Transverse colon (tissue), 4 donors: ENCODE measurements at places on chromosomes 3 and 15.

GRCh38 chr3:178771511-178771910, 235.3 kb downstream of the KCNMB2 start:
- no peak overlapping the region for H3K4me3 ChIP-seq
- DNase-seq: no peak
- no peaks in the 10 kb centered on the region for H3K4me1 ChIP-seq
- H3K27ac ChIP-seq: no peak overlapping the region

GRCh38 chr3:181725830-181726229, 14.1 kb downstream of the SOX2 start:
- H3K27me3 ChIP-seq: peaks cover 100% of the 10 kb centered on the region
- H3K27ac ChIP-seq: no peak overlapping the region
- no peaks in the 10 kb centered on the region for H3K36me3 ChIP-seq
- H3K4me1 ChIP-seq: no peaks in the 10 kb centered on the region

- H3K4me3 ChIP-seq: no peak overlapping the region
- H3K27me3 ChIP-seq: no peaks in the 10 kb centered on the region
- no peaks in the 10 kb centered on the region for H3K36me3 ChIP-seq
- DNase-seq: no peak
- no peak overlapping the region for H3K27ac ChIP-seq
Measured at GRCh38 chr3:167481164-167481563, 7.3 kb upstream of the SERPINI2 start.

- no peaks in the 10 kb centered on the region for H3K27me3 ChIP-seq
- no peak overlapping the region for H3K27ac ChIP-seq
- no peak overlapping the region for H3K4me3 ChIP-seq
Measured at GRCh38 chr3:190680691-190681090, 166.8 kb downstream of the IL1RAP start.

- no peak for DNase-seq
- peaks cover 17% of the 10 kb centered on the region for H3K4me1 ChIP-seq
- no peaks in the 10 kb centered on the region for H3K36me3 ChIP-seq
- no peak overlapping the region for H3K27ac ChIP-seq
- no peak overlapping the region for H3K4me3 ChIP-seq
Measured at GRCh38 chr3:136817448-136817847, 1.5 kb upstream of the SLC35G2 start.

DNA sequence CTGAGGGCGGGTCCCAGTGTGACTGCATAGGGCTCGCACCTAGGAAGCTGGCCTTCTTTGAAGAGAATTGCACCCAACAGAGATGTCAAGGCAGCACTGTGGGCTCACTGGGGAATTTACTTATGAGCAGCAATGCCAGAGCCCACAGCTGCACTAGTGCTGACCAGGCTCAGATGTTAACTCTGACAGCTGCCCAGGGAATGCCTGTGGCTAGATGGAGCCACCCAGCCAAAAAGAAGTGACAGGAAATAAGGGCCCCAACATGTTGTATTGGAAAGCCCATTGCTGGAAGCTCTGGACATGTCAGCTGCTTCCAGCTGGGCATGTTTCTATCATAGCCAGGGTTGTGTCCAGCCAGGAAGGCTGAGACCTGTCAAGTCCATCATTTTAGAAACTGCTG, 90.9 kb upstream of the ZNF280D start:
- H3K4me3 ChIP-seq: no peak overlapping the region
- H3K4me1 ChIP-seq: no peaks in the 10 kb centered on the region
- DNase-seq: no peak
- no peaks in the 10 kb centered on the region for H3K36me3 ChIP-seq

DNA sequence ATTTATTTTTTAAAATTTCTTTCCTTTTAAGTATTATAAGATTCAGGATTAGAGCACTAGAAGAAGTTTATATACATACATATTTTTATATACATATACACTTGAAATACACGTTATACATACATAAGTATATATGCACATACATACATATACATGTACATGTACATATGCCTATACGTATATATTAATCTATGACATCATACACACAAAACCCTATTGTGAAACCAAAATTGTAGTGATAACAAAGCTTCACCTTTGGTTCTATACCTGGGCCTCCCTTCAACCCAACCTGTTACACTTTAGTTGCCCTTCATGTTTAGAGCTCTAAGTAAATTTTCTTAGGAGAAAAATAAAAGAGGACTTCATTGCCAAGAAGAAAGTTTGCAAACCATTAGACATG, 17.0 kb downstream of the AADACL2 start:
- H3K4me1 ChIP-seq: no peaks in the 10 kb centered on the region
- DNase-seq: no peak
- no peak overlapping the region for H3K27ac ChIP-seq
- no peak overlapping the region for H3K4me3 ChIP-seq
- no peaks in the 10 kb centered on the region for H3K27me3 ChIP-seq

DNA sequence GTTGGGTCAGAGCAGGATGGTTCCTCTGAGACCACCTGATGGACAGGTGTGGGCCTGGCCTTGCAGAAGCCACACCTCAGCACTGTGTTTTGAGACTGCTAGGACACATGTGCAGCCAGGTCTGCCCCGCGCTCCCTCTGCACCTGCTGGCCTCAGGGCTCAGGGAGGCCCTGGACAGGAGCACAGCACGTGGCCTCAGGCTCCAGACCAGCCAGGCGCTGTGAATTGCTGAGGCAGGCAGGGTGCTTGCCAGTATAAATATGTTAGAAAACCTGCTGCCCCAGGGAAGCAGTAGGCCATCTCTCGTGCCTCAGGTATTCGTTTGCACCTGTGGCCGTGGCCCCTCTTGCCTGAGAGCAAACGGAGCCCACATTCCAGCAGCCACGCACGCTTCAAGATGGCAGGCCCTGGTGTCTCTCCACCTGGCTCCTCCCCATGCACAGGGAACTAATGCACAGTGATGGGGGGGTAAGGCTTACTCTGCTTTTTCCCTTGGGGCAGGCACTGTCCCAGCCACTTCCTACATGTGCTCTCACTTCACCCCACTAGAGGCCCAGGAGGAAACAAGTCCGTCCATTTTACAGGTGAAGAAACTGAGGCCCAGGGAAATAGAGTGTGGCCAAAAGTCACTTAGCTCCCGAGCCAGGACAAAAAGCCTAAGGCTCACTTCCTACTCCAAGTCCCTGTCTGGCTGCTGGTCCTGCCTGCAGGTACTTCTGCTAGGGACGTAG, 20.4 kb downstream of the SEC61A1 start:
- no peak overlapping the region for H3K4me3 ChIP-seq
- no peak overlapping the region for H3K27ac ChIP-seq
- H3K4me1 ChIP-seq: peaks cover 8% of the 10 kb centered on the region
- DNase-seq: no peak
- no peaks in the 10 kb centered on the region for H3K36me3 ChIP-seq
- H3K27me3 ChIP-seq: peaks cover 4% of the 10 kb centered on the region

DNA sequence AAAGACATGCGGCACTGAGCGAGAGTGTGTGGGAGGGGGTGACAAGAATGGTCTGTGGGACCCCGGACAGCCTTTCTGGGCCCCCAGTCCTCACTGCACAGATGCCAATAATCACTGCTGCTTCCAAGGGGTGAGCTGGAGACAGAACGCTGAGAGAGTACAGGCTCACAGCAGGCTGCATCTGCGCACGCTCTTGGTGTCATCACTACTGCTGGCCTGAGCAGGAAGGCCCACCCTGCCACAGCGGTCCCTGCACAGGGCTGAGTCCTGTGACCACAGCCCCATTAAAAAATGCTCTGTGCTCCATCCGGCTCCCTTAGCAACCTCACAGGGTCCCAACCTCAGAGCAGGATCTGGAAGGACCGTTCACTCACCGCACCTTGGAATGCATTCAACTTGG, 205.5 kb upstream of the NSMCE3 start:
- no peak for DNase-seq
- no peak overlapping the region for H3K27ac ChIP-seq
- H3K27me3 ChIP-seq: no peaks in the 10 kb centered on the region
- no peaks in the 10 kb centered on the region for H3K36me3 ChIP-seq
- H3K4me3 ChIP-seq: no peak overlapping the region
- peaks cover 16% of the 10 kb centered on the region for H3K4me1 ChIP-seq

- H3K4me1 ChIP-seq: no peaks in the 10 kb centered on the region
- H3K4me3 ChIP-seq: no peak overlapping the region
- no peak overlapping the region for H3K27ac ChIP-seq
- H3K36me3 ChIP-seq: no peaks in the 10 kb centered on the region
Measured at GRCh38 chr3:21901484-21901883, 150.5 kb upstream of the ZNF385D start.

DNA sequence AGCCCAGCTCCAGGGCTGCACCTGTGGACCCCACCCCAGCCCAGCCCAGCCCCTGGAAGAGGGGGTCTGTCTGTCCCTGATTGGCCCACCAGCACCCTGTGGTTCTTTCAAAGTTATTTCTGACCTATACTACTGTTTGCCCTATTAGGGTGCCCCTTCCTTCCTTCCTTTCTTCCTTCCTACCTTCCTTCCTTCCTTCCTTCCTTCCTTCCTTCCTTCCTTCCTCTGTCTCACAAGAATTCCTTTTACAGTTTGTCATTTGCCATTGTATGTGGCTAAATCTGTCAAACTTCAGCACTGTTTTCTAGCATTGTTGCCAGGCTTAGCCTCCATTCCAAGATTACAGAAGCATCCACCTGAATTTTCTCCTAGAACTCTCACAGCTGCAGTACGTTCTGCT, 66.9 kb downstream of the KLF15 start:
- H3K36me3 ChIP-seq: no peaks in the 10 kb centered on the region
- peaks cover 13% of the 10 kb centered on the region for H3K4me1 ChIP-seq
- no peak overlapping the region for H3K27ac ChIP-seq
- H3K27me3 ChIP-seq: peaks cover 50% of the 10 kb centered on the region
- no peak for DNase-seq
- H3K4me3 ChIP-seq: no peak overlapping the region

- H3K27ac ChIP-seq: peak overlapping the region; percentile 97
- H3K27me3 ChIP-seq: no peaks in the 10 kb centered on the region
- no peak overlapping the region for H3K4me3 ChIP-seq
- peaks cover 72% of the 10 kb centered on the region for H3K4me1 ChIP-seq
Measured at GRCh38 chr15:60390871-60391501, 6.8 kb downstream of the ANXA2 start.

DNA sequence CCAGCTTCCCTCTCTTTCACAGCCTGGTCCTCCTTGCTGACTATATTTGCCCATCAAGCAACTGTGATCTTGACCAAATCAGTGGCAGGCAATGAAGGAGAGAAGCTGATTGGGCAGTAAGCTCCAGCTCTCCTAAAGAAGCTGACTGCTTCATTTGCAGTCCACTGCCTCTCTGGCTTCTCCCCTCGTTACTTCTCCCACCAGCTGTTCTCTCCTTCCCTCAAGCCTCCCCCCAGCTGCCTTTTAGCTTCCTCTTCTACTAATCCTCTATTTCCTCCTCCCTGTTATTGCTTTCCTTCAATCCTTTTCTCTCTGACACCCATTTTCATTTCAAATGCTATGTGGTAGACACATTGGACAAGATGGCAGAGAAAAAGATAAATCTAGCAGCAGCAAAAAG, 474.7 kb upstream of the UBE2E2 start:
- H3K36me3 ChIP-seq: no peaks in the 10 kb centered on the region
- no peak for DNase-seq
- no peak overlapping the region for H3K4me3 ChIP-seq
- no peaks in the 10 kb centered on the region for H3K27me3 ChIP-seq

GRCh38 chr3:61288446-61288845, 37.2 kb upstream of the FHIT start:
- no peak for DNase-seq
- no peaks in the 10 kb centered on the region for H3K27me3 ChIP-seq
- no peak overlapping the region for H3K27ac ChIP-seq
- H3K36me3 ChIP-seq: no peaks in the 10 kb centered on the region
- H3K4me3 ChIP-seq: no peak overlapping the region

DNA sequence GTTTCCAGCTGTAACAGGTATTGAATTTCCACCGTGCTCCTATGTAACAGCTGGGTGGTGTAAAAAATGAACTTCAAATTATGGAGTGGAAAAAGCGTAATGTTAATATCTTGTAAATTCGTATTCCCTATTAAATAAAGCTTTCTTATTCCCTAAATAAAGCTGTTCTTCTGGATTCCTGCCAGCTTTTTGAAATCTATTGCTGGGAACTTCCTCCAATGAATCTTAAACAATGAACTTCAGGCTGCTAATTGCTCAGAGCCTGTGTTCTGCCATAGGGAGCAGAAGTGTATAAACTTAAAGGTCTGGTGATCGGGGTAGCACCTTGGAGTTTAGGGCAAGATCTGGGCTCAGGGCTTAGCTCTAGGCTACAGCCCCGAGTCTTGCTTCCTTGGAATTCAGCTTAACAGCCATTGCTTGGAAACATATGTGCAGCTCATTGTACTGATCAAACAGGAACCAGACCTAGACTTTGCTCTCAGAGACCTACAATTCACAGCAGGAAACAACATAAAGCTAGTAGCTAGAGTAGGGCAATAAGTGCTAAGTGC, 1.4 kb downstream of the ARL14 start:
- H3K36me3 ChIP-seq: no peaks in the 10 kb centered on the region
- peak overlapping the region; percentile 88 for H3K27ac ChIP-seq
- H3K27me3 ChIP-seq: no peaks in the 10 kb centered on the region
- H3K4me1 ChIP-seq: no peaks in the 10 kb centered on the region
- peak overlapping the region; percentile 52 for H3K4me3 ChIP-seq
- peak; percentile 35 for DNase-seq

DNA sequence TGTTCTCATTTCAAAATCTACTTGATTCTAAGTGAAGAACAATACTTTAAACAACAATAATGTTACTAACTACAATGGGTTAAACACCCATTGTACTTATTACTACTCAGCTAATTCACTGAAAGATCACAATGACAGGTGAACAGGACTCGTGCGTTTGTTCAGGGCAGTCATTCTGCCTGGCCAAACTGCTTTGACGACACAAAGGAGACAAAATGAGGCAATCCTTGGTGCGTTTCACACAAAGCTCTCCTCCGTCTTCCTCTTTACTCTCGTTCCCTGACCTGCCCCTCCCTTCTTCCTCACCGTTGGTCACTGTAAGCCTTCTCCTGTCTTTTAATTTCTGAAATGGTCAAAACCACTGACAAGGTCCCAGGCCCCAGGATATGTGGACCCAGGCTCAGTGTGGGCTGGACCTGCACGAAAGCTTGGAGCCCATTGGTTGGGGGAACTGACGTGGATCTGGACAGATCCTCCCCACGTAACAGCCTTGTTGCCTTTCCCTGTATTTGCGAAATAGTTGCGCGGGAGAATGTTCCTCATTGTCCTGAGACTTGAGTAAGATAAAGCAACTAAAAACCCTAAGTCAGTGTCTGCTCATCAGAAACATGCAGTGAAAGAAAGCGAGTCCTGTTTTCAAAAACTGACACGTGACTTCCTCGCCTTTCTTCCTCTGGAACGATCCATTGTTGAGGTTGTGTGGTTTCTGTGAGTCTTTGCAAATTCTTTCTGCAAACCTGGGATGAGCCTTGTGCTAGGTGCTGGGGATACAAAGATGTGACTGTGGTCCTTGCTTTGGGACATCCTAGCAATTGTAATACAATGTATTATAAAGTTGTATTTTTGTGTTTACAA, 147.1 kb upstream of the RGMA start:
- H3K4me1 ChIP-seq: no peaks in the 10 kb centered on the region
- H3K27me3 ChIP-seq: no peaks in the 10 kb centered on the region
- H3K4me3 ChIP-seq: no peak overlapping the region
- H3K36me3 ChIP-seq: no peaks in the 10 kb centered on the region
- peak; percentile 30 for DNase-seq
- peak overlapping the region; percentile 9 for H3K27ac ChIP-seq

DNA sequence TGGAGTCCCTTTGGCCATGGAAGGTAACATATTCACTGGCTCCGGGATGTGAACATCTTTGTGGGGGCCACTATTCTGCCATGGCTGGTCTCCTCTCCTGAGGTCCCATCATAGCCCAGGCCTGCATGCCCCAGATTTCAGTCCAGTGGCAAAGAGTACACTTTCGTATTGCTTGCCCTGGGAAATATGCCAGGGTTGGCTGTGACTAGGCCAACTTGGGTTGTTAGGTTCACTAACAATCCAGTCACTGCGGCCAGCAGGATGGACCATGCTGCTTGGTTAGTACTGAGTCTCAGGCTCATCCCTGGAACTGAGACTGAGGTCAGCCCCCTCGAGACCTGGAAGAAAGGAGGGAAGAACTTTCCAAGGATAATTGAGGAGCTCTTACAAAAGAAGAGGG, 9.8 kb upstream of the EEFSEC start:
- no peak overlapping the region for H3K4me3 ChIP-seq
